Cortex of kidney (tissue), 1 donor: ENCODE measurements at places on chromosomes 12 and 14.

GRCh38 chr12:68646484-68646883 lies 35.8 kb downstream of the RAP1B start:
- DNase-seq, result no peak

GRCh38 chr14:33693237-33693636 lies 257.6 kb downstream of the EGLN3 start:
- DNase-seq, result no peak

- DNase-seq, result no peak
Observed at GRCh38 chr12:64497484-64497883, 45.6 kb downstream of the TBK1 start.

DNA sequence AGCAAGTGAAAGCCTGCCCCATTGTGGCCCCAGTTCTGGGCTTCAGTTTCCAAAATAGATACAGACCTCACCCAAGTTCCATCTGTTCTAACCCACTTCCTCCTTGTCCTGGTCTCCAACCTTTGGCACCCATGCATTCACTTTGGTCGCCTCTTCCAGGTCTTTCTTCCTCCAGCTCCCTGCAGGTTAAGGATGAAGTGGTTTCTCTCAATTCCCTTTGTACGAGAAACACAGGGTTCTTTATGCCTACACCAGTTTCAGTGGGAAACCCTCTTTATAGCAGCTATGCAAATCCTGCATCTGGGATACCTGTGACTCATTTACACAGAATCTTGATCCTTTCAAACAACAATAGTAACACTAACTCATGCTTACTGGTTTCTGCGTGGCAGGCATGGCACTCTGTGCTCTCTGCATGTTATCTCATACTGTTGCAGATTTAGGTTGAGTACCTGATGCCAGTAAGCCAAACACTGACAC lies 110.6 kb upstream of the AMIGO2 start:
- DNase-seq, result no peak

DNA sequence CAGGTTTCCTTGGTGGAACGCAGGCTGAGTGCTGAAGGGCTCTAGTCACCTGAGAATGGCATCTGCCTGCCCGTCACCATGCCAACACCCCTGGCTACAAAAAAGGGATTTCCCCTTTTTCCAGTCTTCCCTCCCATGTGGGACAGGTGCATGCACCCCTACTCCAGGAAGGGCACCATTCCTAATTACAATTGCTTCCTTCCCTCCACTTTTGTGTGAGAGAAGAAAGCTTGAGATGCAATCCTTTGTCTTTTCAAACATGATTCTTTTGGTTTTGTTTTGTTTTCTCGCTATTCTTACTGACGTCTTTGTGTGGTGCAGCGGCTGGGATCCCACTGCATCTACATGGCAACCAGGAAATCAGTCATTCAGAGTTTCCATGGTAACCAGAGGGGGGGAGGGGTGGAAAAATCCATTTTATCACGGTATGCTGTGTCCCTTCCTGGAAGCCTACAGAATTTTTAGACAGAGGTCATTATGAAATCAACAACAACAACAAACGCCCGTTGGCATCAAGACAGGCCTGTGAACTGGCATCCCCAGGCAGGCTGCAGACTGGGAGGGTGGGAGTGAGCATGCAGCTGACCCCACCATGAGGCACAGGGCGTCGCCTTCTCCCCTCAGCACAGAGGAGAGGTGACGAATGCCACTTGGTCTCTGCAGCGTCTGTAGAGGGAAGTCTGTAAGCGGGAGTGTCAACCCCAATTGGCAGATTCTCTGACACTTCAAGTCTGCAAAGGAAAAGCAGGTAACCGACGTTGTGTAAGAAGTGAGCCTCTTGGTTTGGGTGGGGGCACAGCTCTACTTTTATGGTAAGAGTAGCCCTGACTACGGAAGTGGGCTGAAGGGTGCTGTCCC lies 13.6 kb upstream of the GNG2 start:
- DNase-seq, result no peak

DNA sequence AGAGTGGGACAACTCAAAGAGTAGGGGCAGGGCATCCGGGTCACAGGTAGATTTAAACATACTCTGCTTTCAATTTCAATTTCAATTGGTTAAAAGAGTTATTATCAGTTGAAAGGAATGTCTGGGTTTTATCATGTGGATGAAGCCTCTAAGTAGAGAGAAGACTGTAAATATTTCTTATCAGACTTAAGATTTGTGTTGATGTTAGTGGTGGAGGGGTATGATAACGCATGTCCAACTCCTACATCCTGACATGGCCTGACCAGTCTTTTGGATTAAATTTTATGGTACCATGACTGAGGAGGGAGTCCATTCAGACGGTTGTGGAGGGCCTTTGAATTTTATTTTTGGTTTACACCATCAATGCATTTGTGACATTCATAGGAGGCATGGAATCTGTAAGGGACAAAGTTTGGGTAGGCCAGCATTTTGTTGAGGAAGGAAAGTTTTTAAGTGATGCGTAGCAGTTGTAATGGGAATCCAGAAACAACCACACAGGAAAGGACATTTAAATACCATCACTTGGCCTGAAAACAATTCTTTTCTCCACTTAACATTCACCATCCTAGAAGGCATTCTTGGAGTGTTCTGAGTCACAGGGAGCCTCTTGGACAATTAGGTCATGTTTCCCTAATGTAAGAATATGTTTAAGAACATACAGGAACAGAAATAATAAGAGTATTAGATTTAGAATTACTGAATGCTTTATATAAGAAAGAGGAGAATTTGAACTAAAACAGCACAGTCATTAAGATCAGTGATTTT lies 371.9 kb downstream of the ATP23 start:
- no peak for DNase-seq

DNA sequence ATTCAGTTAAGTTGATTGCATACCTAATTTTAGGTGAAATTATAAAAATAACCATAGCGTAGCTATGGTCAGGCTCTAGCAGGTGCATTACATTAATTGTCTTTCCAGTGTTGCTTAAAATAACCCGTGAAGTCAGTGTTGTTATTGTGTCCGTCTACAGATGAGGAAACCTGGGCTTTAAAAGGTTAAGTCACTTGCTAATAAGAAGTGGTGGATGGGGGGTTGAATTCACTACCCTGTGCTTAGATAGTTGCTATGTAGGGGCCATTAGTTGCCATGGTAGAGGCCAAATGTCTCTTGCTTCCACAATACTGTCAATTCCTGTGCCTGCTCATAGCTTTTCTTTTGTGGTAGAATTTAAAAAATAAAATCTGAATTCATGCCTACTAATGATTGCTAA lies 174.8 kb downstream of the PELI2 start:
- DNase-seq, result no peak

- DNase-seq, result no peak
Observed at GRCh38 chr12:107359382-107359781, 266.0 kb upstream of the CRY1 start.

DNA sequence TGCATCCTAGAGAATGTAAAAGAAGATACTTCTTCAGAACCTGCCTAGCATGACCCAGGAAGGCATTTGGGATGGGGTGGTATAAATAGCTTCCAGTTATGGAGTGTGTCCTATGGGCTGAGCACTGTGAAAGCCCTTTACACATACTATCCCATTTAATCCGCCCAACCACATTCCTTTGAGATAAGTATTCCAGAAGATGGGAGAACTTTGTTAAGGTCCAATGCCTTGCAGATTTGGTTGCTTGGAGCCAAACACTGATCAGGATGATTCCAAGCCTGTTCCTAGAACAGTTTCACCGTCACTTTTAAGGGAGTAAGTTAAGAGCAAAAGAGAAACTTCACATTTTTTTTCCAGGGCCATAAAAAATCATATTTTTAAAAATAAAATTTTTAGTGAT lies 82.5 kb upstream of the CLMN start:
- no peak for DNase-seq

- DNase-seq, result no peak
Observed at GRCh38 chr12:97112136-97112535, 205.1 kb downstream of the NEDD1 start.

- no peak for DNase-seq
Observed at GRCh38 chr12:81395431-81395830, 317.6 kb downstream of the ACSS3 start.

DNA sequence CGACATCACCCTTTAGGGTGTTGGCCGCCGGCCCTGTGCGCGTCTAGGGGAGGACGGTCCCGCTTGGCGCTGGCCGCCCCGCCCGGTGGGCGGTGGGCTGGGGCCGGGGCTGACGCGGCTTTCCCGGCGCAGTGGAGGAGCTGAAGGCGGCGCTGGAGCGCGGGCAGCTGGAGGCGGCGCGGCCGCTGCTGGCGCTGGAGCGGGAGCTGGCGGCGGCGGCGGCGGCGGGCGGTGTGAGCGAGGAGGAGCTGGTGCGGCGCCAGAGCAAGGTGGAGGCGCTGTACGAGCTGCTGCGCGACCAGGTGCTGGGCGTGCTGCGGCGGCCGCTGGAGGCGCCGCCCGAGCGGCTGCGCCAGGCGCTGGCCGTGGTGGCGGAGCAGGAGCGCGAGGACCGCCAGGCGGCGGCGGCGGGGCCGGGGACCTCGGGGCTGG lies 3.6 kb downstream of the TNFAIP2 start:
- DNase-seq, result no peak

DNA sequence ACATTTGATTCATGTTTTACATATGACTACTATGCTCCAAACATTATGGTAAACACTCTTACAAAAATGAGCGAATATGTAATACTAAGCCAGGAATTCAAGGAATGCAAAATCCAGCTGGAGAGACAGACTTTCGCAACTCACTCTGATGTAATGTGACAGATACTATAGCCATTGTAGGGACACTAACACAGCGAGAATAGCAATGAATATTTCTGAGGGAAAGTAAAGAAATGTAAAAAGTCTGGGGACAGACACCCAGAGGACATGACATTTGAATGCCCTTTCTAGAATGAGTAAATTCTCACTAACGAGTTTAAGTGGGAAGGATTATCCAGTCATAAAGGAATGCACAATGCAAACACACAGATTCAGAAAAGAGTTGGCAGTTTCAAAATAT lies 121.9 kb downstream of the PIK3C2G start:
- DNase-seq, result no peak

- DNase-seq, result no peak
Observed at GRCh38 chr12:88153959-88154358, 11.9 kb downstream of the TMTC3 start.

DNA sequence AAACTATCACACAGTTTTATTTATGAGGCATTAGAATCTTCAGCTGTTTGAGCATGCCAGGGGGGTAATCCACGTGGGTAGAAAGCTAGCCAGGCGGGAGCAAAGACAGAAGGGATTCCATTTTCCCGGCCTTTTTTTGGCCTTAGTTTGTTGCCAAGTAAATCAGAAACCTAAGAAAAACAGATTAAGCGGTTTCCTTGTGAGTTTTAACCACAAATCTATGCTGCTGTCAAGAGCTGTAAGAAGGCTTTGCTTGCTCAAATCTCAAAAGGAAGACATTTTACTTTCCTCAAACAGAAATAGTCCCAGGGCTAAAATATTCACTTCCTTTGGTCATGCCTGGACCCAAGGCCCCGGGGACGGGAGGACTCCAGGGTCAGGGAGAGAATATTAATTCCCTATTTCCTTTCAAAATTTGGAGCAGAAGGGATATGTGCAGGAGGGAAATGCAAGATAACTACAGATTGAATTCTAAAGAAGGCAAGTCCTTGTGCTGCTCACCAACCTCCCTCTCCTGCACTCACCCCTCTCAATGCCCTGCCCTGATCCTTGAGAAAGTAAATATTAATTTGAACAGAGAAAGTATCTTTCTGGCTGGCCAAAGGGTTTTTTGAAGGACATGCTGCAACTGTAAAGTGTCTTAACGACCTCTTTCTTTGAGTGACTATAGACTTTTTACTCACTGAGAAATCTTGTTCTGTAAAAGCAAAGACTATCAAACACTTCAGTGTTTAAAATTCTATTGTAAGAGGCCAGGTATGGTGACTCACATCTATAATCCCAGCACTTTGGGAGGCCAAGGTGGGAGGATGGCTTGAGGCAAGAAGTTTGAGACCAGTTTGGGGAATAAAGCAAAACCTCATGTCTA lies 75.7 kb downstream of the HSD17B6 start:
- DNase-seq, result no peak

- no peak for DNase-seq
Observed at GRCh38 chr12:26643532-26644315, 189.3 kb downstream of the ITPR2 start.

DNA sequence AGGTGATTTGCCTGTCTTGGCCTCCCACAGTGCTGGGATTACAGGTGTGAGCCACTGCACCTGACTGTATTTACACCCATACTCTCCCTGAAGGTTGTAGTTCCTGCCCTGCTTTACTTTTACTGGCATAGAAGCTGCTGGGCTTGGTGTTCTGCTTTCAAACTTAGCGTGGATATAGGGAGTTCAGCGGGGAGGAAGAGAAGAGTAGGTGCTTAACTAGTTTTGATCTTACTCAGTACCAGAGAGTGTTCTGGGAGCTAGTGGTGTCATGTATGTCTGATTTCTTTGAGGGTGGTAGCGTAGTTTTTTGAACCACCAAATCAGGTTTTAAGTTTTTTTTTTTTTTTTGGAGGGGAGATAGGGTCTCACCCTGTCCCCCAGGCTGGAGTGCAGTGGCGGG lies 13.8 kb downstream of the RCOR1 start:
- no peak for DNase-seq

DNA sequence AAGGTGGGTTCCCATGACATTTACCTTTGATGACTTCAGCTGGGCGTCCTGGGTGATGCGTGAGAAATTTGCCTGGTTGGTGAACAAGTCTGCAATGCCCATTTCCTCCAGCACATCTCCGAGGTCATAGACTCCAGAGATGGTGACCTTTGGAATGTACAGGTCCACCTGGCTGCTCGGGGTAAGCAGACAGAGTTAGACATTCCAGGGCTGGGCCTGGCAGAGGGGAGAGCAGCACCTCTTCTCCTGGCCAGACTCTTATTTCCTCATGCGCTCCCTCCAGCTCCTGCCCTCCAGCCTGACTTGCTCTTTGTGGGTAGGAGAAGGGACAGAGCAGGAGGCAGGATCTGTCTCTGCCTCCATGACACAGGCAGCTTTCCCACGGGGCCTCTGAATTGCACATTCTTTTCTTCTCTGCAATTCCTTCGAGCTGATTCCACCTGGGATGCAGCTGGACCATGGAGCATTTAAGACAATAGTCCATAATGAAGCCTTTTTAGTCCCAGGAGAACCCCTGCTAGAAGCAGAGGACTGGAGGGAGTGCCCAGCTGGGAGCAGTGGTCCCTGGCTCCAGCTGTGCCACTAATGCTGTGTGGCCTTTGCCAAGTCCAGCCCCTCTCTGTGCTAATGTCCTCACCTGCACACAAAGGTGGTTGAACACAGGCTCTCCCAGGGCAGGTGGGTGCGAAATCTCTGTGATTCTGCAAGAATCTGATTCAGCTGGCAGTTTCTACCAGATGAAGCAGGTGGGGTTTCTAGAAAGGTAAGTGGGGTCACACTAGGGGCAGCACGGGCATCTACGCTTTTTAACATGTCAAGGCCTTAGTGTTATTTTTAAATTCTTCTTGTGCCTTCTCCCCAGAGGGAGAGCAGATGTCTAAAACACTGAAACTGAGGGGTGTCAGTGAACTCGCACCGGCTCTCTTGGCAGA lies 13.2 kb upstream of the SERPINA10 start:
- DNase-seq, result no peak
